Cardiac muscle cell (in vitro differentiated cells and primary cell): ENCODE measurements at places on chromosomes 7 and 10.

GRCh38 chr10:23917251-23917840 lies 291.6 kb upstream of the KIAA1217 start:
- peak; percentile 3 for DNase-seq

DNA sequence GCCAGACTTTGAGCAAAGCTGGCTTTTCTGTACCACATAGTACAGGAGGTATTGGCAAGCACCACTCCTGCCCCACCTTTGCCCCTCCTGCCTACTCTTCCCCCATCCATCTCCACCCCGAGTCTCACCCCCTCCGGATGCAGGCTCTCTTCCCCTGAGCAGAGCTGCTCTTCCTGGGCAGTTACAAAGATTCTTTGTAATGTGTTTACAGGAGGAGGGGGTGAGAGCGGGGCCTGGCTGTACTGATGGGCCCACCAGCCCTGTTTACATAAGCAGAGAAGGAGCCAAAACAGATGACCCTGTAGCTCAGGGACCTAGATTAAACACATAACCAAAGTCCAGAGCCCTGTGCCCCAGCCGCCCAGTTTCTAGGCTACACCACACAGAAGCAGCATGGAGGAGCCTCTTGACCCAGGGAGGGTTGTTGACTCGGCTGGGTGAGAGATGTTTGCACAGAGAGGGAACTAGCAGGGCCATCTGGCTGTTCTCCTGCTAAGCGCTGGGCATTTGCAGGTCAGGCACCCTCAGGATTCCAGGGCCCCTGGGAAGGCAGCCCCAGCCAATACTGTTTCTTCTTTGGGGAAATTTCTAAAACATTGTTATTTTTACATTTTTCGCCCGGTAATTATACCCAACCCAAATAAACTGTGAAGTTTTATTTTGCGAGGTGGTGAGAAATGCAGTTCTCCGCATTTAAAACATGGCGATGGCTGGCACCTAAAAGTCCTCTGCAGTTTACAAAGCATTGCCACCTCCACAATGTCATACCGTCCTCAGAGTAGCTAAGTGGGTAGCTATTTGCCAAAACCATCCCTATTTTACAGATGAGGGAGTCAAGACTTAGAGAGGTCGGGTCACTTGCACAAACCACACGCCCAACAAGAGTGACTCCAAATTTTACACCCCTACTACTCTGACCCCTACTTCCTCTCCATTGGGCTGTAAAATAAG lies 11.4 kb upstream of the ZKSCAN1 start:
- DNase-seq = no peak

GRCh38 chr7:134732728-134733127 lies 46.7 kb upstream of the CALD1 start:
- no peak for DNase-seq

DNA sequence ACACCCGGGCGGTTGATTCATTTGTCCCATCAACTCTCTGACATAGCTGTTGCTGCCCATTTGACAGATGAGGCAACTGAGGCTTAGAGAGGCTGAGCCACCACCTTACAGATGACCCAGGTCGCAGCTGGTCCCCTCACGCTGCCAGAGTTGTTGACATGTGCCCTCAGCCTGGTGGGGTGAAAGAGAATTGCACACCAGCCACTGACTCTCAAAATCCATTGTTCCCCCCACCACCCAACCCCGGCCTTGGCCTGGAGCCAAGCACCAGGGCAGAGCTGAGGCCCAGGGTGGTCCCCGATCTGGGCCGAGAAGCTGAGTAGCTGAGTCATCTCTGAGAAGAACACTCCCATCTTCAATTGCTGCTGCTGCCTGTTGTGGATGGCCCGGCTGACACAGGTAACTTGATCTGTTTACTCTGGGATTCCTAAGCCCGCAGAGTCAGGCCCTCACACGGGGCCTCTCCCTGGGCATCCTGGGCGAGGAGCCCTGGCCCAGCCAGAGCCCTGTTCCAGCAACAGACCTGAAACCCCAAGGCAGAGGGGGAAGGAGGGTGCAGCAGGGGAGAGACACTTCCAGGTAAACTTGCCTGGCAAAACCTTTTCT lies 27.5 kb downstream of the PVRIG start:
- peak; percentile 37 for DNase-seq

- DNase-seq = no peak
These were observed 71.5 kb upstream of the PPP2R2D start for GRCh38 chr10:131829156-131829930.

GRCh38 chr7:130356121-130356875 lies 11.7 kb downstream of the CPA5 start:
- DNase-seq = peak; percentile 71

DNA sequence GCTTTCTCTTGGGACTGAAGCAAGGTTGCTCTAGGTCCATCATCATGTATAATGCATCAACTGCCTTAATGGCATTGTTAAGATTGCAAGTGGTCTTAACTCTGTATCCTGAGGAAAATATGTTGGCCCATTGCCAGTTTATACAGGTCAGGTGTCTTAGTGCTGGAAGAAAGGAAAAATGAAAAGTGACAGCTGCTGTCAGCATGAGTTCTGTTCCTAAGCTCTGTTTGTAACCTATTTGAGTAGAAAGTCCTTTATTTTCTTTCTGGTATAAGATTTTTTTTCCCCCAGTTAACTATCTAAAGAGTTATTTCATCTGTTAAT lies 127.2 kb downstream of the SRI start:
- DNase-seq = no peak

GRCh38 chr7:99562832-99563231 lies 4.4 kb downstream of the ZNF655 start:
- DNase-seq = peak; percentile 96

- DNase-seq = peak; percentile 59
These were observed 29.2 kb downstream of the TFAM start for GRCh38 chr10:58414270-58415041.

- no peak for DNase-seq
These were observed 86.0 kb downstream of the UNCX start for GRCh38 chr7:1318661-1319060.

- peak; percentile 58 for DNase-seq
These were observed at the start of gene GPR37 for GRCh38 chr7:124765401-124766352. GPR37 (minus strand) TSS chr7:124765792; CDS start chr7:124764976, 816 bp downstream.

DNA sequence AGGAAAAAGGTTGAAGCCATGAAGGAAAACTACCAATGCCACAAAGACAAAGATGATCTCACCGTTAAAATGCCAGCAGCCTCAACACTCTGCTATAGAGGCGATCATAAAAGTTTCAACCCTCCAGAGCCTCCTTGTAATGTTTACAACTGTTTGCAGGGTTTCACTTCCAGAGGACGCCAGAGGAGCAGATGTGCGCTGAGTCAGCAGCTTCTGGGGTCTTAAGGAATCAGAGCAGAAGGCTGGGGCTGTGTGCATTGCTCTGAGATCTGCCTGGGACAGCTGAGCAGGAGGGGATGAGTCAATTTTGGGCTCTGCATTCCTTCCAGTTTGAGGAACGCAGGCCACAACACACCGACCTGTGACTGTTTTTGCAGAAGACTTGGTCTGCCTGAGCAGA lies 98.3 kb downstream of the TMEM130 start:
- no peak for DNase-seq

DNA sequence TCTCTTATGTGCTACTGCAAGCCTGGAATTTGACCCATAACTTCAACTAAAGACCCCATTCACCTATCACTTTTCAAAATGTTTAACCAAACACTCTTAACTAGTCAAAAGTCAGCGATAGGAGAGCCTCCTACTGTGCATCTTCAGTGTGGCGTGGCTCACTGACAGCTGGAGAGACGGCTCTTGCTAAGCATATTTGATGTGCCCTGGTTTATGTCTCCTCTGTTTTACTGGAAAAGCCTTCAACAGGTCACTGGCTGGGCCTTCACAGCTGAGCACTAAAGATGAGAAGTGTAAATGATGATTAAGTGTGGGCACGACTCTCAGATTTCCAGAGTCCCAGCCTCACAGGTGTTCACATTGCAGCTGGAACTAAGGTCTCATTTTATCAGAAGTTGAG lies 472.1 kb downstream of the SEMA3D start:
- DNase-seq = no peak

DNA sequence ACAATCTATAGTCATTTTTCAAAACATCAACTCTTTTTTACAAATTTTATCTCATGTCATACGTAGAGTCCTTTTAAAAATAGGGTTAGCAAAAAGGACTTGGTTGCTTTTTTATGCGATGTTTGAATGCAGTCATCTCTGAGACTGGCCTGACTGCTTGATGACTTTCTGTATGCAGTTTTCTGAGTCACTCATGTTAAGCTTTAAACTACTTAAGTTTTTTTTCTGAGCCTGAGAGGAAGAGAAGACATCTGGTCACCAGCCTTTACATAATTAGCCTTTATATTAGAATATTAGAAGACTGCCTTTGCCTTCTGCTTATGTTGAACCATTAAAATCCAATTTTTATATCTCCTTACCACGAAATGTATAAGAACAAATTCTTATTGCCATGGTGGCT lies 834.4 kb upstream of the MBL2 start:
- DNase-seq = no peak

DNA sequence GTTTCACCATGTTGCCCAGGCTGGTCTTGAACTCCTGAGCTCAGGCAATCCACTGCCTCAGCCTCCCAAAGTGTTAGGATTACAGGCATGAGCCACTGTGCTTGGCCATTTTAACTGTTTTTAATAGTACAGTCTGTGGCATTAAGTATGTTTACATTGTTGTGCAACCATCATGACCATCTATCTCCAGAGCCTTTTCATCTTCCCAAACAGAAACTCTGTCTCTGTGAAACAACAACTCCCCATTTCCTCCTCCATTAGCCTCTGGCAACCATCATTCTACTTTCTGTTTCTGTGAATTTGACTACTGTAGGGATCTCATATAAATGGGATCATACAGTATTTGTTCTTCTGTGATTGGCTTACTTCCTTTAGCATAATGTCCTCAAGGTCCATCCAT lies 48.3 kb upstream of the SEPHS1 start:
- no peak for DNase-seq

GRCh38 chr7:44292876-44293560 lies 32.4 kb downstream of the CAMK2B start:
- DNase-seq = no peak

GRCh38 chr10:81569488-81569887 lies 305.5 kb upstream of the NRG3 start:
- DNase-seq = no peak
